Stimulated activated CD4-positive, alpha-beta T cell treated with anti-CD3 and anti-CD28 coated beads, Interleukin-15, amount 100 ng/mL, for 48 hours (primary cell): ENCODE measurements at places on chromosomes 4 and X.

- no peak for DNase-seq
Measured at GRCh38 chrX:141405853-141406492, 163.7 kb upstream of the SPANXC start.

DNA sequence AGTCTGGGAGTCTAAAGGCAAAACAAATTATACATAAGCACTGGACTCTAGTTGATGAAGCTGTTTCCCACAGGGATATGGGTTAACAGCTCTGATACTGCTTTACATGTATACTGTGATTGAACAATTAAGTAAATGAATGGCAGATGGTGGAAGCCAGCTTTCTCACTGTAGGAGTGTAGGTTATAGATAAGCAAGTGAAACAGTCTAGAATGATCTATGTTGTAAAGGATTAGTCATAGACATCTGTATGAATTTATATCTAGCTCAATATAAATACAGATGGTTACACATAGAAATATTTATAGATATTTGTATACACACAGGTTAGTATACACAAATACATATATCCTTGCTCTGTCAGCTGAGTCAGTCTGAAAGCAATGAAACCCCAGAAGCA is 276.1 kb downstream of the PPARGC1A start:
- DNase-seq: no peak

- DNase-seq: no peak
Measured at GRCh38 chrX:104126856-104127255, 14.5 kb downstream of the ZCCHC18 start.

- DNase-seq: no peak
Measured at GRCh38 chrX:107760304-107761077, 15.1 kb downstream of the TSC22D3 start.

- no peak for DNase-seq
Measured at GRCh38 chr4:33149658-33150524, 2429.7 kb downstream of the PCDH7 start.

DNA sequence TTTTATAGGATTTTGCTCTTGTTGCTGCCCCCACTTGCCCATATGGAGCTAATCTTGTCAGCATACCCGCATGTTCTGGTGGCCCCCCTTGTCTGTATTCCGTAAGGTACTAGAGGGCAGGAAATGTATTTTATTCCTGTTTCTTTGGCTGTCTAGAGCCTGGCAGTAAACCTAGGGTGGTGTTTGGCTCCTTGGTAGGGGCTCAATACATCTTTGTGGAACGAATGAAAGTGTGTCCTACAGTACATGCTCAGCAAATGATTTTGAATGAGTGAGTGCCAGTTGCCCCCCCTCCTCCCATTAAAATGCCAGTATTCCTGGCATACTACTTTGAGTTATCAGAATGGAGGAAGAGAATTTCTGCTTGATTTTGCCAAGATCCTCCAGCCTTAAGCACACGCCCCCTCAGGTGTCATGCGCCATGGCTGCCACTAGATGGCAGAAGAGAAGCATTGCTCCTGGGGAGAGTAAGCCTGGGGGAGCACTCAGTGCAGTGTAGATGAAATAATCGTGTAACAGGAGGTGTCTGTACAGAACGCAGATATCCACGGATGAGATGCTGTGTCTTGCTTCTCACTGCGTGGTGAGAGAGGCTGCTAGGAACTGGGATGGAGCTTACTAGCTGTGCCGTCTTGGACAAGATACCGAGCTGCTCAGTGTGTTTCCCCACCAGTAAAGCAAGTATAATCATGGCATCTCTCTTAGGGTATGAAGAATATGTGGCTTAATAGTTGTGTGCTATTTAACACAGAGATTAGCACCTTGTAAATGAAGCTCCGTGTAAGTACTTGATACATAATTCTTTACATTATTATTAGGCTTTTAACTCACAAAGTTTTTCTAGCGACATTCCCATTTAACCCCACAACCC is 17.2 kb upstream of the RNF212 start:
- peak; percentile 43 for DNase-seq

DNA sequence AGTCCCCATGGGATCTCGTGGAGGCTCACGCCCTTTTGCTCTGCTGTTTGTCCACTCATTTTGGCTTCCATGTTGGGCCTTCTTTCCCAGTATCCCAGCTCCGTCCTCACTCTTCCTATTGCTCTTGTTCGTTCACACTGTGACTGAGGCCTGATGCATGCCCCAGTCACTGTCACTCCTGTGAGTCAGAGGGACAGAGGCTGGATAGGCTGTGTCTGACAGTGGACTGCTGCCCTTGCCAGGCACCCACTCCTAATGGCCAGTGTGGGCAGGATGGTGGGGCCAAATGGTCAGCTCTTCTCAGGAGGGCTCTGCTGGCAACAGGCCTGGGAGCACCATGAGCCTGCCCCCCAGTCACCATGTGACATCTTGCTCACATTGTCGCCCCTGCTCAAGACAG is 40.0 kb downstream of the HADH start:
- DNase-seq: no peak

DNA sequence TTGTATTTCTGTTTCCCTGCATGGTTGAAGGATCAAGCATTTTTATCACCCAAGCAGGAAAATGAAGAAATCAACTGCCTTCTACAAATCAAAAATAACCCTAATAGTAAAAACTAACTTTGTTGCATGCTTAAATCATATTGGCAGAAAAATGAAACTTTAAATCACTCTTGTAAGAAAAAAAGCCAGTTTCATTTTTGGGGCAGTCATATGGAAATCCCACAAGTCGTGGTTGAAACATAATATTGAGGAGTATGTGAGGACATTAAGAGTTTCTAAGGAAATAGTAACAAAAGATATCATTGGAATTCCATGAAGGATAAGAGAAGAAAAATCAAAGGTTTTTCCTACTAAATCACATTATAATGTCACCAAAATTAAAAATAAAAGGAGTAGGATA is 8.4 kb downstream of the TEC start:
- no peak for DNase-seq

DNA sequence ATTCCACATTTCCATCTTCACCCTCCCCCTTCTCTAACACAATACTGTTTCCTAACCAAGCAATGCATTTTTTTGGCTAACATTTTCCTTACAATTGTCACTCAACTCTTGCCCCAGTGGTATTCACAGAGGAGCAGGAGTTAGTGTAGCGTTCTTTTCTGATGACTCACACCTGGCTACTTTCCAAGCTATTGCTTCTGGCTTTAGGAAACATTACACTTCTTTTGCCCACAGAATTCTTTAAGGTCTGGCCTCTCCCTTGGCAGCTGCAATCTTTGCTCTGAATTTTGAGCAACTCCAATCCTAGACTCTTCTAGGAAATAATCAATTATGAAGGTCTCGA is 27.5 kb upstream of the PDGFC start:
- no peak for DNase-seq

- no peak for DNase-seq
Measured at GRCh38 chr4:186024637-186025407, 44.1 kb upstream of the TLR3 start.

- no peak for DNase-seq
Measured at GRCh38 chr4:43587758-43588157, 695.2 kb downstream of the GRXCR1 start.

- no peak for DNase-seq
Measured at GRCh38 chr4:104571341-104571740, 76.6 kb upstream of the CXXC4 start.

GRCh38 chr4:84392951-84393590 is 106.0 kb downstream of the NKX6-1 start:
- no peak for DNase-seq

GRCh38 chr4:83561381-83561780 is 25.5 kb downstream of the GPAT3 start:
- DNase-seq: no peak

- DNase-seq: no peak
Measured at GRCh38 chr4:166153548-166153947, 280.5 kb downstream of the TLL1 start.

DNA sequence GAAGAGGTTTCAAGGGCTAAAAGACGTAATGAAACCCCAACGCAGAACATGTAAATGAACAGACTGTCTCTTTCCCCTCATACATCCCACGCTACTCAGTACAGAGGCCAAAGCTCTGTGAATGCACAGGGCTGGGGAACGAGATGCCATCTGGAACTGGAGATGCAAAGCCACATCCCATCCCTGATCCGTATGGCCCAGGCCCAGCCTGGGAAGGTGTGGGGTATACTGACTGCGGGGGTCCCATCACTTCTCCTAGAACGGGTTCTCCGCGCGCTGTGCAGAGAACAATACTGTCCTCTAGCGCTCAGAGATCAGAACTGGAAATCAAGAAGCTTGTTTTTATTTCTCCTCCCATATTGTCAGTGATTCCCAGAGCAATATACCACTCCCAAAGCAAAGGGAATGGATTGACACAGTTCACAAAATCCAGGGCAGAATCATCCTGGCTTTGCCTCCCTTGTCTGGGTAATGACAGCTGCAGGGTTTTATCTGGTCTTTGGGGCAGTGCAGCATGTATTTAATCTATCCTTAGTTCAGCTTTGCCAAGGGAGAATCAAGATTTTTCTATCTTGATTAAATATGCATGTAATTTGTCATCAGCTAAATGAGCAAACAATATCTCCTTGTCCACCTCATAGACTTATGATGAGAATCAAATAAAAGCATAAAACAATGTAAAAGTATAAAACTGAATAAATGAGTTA is 47.3 kb upstream of the TLR3 start:
- no peak for DNase-seq

DNA sequence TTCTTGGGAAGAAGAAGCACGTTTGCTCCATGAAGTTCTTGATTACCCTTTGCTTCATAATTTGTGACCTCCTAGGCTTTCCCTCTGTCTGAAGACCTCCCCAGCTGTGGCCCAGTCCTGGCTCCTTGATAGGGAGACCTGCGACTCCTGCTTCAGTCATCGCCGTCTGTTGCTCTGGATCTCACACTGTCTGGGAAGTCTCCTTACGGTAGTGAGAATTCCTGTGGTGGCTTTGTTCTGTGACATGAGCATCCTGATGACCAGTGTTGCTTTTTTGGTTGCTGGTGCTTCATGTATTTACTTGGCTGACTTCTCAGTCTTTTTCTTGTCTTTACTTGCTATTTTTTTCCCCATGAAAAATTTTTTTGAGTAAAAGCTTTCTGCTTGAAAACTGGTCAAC is 44.2 kb downstream of the JADE1 start:
- DNase-seq: no peak

DNA sequence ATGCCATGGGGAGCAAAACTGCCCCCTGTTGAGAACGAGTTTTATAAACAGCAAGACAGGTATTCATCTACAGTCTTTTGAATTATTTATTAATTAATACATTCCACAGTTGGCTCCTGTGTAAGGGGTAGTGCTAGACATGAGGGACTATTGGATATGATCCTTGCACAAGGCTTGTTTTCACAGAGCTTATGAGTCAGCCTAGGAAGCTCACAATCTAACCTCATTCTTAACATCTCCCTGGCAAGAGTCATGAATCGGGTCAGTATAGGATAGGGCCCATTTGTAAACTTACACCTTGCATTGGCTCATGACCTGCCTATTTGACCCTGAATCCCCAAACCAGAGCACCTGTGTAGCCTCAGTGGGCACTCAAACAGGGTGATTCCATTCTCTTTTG is 209.1 kb upstream of the HCCS start:
- DNase-seq: no peak

GRCh38 chr4:162891788-162892707 is 274.6 kb downstream of the NAF1 start:
- no peak for DNase-seq

GRCh38 chr4:100977274-100977673 is 370.1 kb downstream of the PPP3CA start:
- no peak for DNase-seq

GRCh38 chr4:109699553-109700225 is 3.6 kb downstream of the CASP6 start:
- no peak for DNase-seq

DNA sequence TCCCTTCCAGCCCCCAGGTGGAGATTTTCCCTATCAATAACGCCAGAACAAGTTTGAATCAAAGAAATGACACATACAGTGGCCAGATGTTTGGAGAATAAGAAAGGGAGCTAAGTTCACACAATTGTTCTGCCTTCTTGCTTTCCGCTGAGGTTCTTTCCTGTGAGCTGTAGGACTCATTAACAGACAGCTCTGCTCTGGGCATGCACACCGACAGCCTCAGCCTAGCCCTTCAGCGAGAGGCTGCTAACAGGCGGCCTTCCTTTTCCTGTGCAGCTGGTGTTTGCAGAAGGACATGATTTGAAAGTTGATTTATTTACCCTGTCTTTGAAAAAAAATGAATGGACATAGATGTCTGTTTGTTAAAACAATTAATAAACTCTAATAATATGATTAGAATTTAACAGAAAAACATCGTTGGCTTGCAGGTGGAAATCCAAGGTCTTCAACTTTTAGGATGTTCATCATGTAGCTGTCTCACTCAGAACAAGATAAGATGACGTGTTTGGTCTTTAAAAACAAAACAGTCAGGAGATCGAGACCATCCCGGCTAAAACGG is 183.3 kb downstream of the KDR start:
- no peak for DNase-seq

- DNase-seq: no peak
Measured at GRCh38 chr4:185723631-185724260, 88.2 kb downstream of the SORBS2 start.

DNA sequence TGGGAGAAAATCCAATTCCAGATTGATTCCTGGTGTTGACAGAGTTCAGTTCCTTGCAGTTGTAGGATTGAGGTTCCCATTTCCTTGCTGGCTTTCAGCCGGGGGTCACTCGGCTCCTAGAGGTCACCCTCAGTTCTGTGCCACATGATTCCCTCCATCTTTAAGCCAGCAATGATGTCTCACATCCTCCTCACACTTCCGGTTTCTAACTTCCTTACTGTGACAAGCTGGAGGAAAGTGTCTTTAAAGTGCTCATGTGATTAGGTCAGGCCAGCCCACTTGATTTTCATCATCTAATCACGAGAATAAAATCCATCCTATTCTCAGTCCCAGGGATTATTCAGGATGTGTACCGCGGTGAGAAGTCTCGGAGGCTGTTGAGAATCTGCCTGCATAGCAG is 19.4 kb upstream of the SMIM31 start:
- DNase-seq: no peak

- DNase-seq: no peak
Measured at GRCh38 chr4:120070196-120070595, 3.5 kb upstream of the MAD2L1 start.

GRCh38 chrX:38117485-38117884 is 103.2 kb downstream of the SRPX start:
- DNase-seq: no peak

DNA sequence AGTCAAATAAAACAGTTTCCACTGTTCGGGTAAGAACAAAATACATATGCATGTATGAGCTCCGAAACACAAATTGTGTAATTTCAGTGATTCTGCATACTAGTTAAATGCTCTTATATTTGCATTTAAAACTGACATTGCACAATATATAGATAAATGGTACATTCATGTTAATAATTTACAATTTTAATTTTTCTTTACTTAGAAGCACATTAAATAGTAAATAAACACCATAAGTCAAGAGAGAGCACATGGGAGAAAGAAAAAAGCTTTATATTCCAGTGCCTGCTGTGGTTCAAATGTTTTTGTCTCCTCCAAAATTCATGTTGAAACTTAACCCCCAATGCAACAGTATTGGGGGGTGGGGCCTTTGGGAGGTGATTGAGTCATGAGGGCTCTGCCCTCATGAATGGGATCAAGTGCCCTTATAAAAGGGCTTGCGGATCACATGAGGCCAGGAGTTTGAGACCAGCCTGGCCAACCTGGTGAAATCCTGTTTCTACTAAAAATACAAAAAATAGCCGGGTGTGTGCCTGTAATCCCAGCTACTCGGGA is 322.9 kb downstream of the BCOR start:
- DNase-seq: no peak
